ENCODE measurements at places on chromosomes 2 and 18.

GRCh38 chr2:240626531-240627300 is 1.4 kb downstream of the GPR35 start:
- no peak for DNase-seq

DNA sequence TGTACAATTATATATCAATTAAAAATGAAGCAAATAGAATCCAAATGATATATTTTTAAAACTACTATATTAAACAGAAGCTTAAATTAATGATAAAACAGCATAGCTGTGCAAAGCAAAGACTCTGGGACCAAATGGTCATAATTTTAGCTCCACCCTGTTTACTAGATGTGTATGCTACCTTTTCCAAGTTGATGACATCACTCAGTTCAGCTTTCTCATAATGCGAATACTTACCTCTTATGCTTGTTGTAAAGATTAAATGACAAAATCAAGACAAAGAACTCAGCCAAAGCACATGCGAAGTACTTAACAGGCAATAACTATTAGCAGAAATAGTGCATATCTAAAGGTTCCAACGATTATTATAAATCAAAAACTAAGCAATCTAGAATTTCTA is 51.6 kb downstream of the LNPK start:
- DNase-seq, result no peak

GRCh38 chr2:149902081-149902480 is 314.5 kb upstream of the MMADHC start:
- DNase-seq, result no peak

- DNase-seq, result no peak
Measured at GRCh38 chr18:79874553-79875530, 76.6 kb downstream of the SLC66A2 start.

- DNase-seq, result no peak
Measured at GRCh38 chr2:40098786-40099470, 319.9 kb upstream of the THUMPD2 start.

- DNase-seq, result no peak
Measured at GRCh38 chr18:35390951-35391700, 14.0 kb upstream of the ZNF396 start.

DNA sequence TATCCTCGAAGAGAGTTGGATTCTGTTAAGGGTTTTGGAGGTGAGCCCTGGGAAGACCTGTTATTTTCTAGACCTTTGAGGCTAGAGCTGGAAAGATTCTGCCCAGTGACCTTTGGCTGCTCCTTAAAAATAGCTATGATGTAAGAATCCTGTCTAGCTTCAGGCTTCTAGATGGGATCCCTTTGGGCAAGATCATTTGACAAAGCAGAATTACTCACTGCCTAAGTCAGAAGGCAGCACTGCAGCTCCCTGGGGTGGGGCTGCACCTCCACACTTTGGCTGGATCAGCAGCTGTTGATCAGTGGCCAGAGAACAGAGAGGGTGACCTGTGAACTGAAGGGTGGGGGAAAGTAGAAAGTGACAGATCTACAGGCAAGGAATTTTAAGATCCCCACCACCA is 103.8 kb downstream of the ASAP2 start:
- no peak for DNase-seq

DNA sequence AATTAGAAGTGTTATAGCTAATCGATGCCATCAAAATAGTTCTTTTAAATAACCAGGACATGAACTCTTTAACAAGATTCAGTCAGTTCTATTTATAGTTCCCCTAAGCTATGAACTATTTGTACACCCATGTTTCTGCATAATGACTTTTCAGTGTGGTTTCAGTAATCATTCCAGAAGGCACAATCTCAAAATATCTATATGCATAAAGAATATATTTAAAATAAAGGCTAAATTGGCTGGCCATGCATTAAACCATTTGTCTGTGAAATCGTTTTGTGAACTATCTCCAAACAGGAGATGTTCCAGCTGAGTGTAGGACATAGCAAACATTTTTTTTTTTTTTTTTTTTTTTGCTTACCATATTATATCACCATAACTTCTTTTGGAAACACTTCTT is 719.3 kb downstream of the PLCL1 start:
- DNase-seq, result no peak

DNA sequence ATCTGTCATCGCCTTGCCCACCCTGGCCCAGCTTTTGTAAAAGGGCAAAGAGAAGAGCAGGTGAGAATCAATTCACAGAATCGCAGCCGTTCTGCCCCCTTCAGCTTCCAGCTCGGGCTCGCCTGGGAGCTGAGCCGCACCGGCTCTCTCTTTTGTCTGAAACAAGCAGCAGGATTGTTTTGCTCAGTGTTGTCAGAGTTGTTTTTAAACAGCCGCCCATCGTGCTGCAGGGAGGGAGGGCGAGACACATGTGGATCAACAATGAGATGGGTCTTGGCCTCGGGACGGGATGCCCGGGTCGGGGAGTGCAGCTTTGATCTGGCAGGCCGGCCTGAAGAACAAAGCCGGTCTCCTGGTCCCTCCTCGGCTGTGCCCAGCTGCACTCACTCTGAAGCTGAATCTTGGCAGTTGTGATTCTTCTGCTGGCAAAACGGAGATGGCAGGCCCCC is 39.7 kb upstream of the HDAC4 start:
- no peak for DNase-seq

GRCh38 chr2:239358062-239358754 is 42.6 kb downstream of the HDAC4 start:
- no peak for DNase-seq

- DNase-seq, result no peak
Measured at GRCh38 chr2:207334301-207334623, 168.5 kb upstream of the KLF7 start.

DNA sequence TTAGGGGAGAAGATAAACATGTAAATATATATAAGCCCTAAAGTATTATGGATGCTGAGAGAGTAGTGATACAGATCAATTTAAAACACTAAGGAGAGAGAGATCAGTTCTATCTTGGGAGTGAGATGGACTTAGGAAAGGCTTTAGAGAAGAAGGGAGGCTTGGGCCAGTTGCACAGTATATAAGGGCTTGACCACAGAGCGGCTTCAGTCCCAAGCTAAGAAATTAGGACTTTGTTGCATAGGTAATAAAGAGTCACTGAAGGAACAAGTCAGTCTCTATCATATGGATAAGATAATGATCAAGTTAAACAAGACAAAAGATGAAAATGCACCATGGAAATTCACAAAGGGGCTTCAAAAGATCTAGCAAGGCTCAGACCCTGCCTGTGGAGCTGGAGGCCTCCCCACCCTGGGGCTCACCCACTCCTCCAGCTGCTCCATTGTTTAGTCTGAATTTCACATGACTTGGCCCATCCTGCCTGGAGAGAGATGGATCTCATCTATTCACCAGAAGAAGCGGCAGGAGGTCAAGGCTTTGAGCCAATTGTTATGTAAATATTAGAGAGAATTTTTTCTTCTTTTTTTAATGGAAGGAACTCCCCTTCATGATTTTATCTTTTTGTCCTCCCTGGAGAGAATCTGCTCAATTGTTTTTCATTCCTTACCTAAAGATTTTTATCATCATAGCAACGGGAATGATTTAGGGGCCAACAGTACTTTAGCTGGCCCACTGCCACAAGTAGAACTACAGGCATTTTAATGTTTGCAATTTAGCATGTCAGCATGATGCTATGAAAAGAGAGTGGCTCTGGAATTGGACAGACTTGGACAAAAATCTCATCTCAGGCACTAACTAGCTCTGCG is 44.0 kb downstream of the GYPC start:
- DNase-seq, result no peak

GRCh38 chr2:135851858-135852257 is 14.9 kb upstream of the LCT start:
- DNase-seq, result no peak

DNA sequence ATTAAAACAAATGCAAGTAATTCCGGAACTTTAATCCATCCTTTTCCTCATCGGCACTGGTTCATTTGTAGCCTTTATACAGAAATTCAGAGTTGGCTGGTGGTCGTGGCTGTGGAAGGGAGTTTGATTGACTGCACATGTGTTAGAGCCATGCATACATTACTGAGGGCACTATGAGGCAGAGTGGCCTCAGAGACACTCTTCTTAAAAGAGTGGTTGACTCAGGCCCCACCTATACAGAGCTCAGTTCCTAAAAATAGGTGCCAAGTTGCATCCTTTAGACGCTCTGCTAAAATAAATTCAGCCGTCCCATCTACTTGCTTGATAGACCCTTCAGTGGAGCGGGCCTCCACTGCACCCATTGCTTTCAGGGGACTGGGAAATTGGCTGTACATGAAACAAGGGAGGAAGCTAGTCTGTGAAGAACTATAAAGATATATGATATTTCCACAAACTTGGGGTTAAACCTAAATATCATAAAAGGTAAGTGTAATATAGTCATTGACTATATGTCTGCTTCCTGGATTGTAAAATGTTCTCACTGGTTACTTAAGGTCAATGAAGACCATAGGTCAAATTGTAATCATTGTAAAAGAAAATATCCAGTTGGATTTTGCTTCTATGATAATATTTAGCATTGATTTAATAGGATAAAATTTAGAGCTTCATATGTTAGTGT is 298.9 kb downstream of the XIRP2 start:
- no peak for DNase-seq

DNA sequence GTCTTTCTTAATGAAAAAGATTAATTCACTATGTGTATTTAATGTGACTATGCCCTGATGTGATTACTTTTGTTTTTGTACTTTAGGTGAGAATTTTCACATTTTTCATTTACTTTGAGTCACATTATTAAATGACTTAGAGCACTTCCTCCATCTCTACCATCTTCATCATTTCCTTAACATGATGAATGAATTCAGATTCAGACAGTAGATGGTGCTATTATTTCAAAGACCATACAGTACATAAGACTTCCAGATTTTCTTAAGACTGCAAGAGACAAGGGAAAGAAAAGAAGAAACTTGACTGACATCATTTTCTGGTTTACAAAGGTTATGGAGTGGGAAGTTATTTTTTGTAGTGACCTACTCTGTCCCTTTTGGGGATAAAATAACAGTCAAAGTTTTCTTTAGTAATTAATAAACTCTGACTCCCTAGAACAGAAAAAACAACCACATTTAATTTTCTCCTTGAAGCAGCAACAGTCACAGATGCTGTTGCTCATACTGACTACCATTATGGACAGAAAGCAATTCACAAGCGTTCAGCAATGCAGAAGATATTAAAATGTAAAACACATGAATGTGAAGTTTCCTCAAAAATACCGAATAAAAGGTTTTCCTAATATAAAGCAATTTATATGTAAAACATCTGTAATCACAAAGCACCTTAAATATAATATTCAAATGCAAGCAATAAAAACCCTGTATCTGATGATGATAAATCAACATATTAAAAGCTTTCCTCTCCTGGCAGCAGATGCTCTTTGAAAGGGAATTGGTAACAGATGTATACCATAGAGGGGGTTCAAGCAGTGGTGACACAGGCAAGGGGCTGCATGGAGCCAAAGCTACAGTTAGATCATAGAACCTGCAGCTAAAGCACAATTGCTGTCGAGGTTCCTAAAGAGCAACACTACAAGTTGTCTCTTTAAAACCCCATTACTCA is 1010.9 kb upstream of the NXPH2 start:
- no peak for DNase-seq

DNA sequence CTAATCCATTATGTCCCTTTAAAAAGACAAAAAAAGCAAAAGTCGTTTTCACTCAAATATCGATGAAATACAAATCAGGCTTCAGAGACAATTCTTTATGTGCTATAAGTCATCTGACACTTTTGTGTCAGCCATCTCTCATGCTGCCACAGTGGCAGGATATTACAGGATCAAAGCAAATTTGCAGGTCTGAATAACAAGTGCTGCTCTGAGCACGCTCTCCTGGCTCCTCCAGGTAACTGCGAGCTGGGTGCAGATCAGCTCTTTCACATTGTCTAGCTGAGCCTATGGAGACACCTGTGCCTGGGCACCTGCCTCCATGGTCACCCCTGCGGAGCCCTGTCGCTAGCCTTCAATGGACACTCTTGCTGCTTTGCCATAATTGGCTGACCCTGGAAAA is 250.2 kb upstream of the RAB12 start:
- DNase-seq, result no peak

GRCh38 chr18:71327850-71328249 is 1039.0 kb downstream of the SOCS6 start:
- no peak for DNase-seq

DNA sequence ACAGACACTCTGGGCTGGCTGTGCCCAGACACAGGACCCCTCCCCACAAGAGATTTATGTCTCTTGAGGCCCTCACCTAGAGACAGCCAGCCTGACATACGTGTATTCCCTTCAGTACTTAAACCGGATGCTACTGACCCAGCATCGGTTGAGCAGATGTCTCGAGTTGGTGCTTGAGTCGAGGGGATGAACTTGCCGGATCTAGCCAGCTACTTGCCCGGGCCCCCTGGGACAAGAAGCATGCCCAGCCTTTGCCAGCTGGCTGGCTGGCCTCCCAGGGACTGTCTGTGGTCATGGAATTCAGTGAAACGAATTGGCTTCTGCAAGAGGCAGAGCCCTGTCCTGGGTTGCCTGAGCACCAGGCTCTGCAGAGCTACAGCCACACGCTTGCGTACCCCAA is 36.0 kb downstream of the DNMT3A start:
- DNase-seq, result no peak

DNA sequence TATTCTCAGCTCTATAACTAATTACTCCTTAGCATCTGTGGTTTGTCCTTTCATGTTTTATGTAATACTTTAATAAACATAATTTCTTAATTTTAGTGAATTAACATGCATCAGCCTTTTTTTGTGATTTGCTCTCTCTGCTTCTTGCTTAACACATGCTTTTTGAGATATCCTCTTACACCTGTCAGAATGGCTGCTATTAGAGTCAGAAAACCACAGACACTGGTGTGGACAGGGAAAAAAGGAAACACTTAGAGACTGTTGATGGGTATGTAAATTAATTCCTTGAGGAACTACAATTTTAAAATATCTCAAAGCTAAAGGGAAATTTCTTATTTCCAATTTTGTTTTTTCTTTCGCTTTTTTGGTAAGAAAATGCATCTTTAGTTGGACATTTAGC is 549.0 kb downstream of the ZNF804A start:
- no peak for DNase-seq

GRCh38 chr18:35289727-35290093 is 319 bp downstream of the ZSCAN30 start:
- DNase-seq, result no peak
